Activated CD8-positive, alpha-beta memory T cell treated with anti-CD3 and anti-CD28 coated beads, Interleukin-2, amount 50 U/mL, for 48 hours (primary cell): ENCODE measurements at places on chromosomes 2 and 18.

DNA sequence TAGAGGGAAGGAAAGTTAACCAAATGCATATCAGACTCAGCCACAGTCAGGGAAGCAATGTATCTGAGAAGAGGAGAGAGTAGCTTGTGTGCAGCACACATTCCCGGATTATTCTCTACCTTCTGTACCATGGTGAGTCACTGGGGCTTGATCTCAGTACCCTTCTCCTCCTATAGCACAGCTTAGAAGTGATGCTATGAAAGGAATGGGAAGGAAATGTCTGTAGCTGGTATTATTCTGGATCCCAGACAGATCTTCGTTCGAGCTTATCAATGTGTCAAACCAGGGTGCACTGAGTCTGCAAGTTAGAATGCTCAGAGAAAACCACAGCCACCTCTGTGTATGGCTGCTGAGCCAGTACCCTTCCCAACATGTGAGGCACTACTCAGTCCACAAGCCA lies 88.0 kb upstream of the NFU1 start:
- no peak for DNase-seq

GRCh38 chr2:111898703-111899514 lies 502 bp downstream of the MERTK start:
- DNase-seq = peak; percentile 64

- no peak for DNase-seq
Measured at GRCh38 chr2:44616667-44617155, 255.0 kb downstream of the CAMKMT start.

DNA sequence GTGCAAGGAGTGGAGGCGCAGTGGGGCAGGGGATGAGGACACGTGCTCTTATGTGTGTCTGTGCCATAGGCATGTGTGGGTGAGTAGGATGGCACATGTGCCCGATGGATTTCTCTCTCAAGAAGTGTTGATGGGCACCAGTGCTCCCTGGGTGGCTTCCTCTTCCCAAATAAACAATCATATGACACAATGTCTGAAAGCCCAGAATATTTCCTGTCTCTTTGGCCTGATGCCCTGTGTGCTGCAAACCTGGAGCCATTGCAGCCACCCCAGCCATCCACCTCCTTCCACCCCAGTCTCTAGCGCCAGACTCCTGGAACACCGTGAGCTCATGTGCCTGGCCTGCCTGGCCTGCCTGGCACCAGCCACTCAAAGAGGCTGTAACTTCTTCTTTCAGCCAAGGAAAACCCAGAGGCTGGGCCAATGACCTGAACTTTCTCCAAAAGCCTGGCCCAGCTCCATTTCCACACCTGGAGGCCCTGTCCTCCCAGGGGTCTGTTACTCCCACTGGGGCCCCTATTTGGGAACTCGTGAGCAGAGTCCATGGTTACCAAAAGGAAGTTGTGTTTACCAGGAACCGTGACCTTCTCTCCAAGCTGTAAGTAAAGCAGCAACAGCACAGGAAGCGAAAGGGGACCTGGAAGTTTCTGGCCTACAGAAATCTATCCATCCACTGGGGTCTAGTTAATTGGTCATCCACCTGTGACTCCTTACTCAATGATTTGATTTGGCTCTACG lies 9.5 kb upstream of the ZBTB7C start:
- no peak for DNase-seq

GRCh38 chr18:36424741-36425142 lies 127.2 kb downstream of the FHOD3 start:
- no peak for DNase-seq

- peak; percentile 92 for DNase-seq
Measured at GRCh38 chr2:159921752-159922404, 123.9 kb upstream of the CD302 start.

DNA sequence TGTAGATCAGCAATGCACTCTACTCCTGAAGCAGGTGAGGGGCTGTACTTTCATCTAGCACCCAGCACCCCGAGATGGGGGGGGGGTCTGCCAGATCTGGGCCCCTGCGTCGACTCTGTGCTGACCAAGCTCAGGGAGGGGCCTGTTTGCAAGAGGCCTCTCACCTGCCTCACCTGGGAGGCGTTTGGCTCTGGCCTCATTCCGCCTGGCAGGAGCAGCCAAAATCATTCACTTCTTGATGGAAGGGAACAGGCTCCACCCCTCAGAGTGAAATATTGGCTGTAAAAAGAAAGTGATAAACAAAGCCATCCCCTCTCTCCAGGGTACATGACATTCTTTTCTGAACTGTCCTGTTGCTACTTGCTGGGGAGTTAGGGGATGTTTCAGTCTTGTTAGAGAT lies 10.7 kb upstream of the IL1R2 start:
- no peak for DNase-seq
